ENCODE measurements at places on chromosomes 7 and 10. TPM values are rescaled to one million over a fixed set of nuclear protein-coding genes. Genes with fewer than 3 reads are reported as not detected.

GRCh38 chr10:5584895-5585516 is 60.2 kb downstream of the CALML3 start:
- no peak overlapping the region for H3K4me3 ChIP-seq
- H3K27ac ChIP-seq, result no peak overlapping the region
- no peaks in the 10 kb centered on the region for H3K27me3 ChIP-seq

GRCh38 chr7:73647725-73648592 is 19.7 kb upstream of the VPS37D start:
- peak overlapping the region; percentile 58 for H3K4me3 ChIP-seq
- H3K27me3 ChIP-seq, result peaks cover 4% of the 10 kb centered on the region
- H3K4me1 ChIP-seq, result 0 out of 2 replicates have a peak, but pooled peaks cover 3% of the 10 kb centered on the region
- no peaks in the 10 kb centered on the region for H3K36me3 ChIP-seq
- no peak for DNase-seq

DNA sequence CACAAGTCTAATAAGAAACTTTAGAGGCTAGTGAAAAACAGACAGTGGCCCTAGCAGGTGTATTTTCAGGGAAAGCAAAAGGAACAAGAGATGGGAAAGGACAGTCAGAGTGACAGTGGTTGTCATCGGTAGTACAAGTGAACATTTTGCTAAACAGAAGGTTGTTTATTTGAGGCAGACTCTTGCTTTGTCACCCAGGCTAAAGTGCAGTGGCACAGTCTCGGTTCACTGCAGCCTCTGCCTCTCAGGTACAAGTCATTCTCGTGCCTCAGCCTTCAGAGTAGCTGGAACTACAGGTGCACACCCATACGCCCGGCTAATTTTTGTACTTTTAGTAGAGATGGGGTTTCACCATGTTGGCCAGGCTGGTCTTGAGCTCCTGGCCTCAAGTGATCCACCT is 195.8 kb downstream of the RELN start:
- no peak overlapping the region for H3K4me3 ChIP-seq
- no peaks in the 10 kb centered on the region for H3K36me3 ChIP-seq
- H3K27me3 ChIP-seq, result no peaks in the 10 kb centered on the region
- no peak overlapping the region for H3K27ac ChIP-seq

- H3K4me1 ChIP-seq, result no peaks in the 10 kb centered on the region
- DNase-seq, result no peak
- H3K27me3 ChIP-seq, result no peaks in the 10 kb centered on the region
- no peak overlapping the region for H3K4me3 ChIP-seq
Observed at GRCh38 chr7:4406288-4407058, 275.6 kb upstream of the FOXK1 start.

DNA sequence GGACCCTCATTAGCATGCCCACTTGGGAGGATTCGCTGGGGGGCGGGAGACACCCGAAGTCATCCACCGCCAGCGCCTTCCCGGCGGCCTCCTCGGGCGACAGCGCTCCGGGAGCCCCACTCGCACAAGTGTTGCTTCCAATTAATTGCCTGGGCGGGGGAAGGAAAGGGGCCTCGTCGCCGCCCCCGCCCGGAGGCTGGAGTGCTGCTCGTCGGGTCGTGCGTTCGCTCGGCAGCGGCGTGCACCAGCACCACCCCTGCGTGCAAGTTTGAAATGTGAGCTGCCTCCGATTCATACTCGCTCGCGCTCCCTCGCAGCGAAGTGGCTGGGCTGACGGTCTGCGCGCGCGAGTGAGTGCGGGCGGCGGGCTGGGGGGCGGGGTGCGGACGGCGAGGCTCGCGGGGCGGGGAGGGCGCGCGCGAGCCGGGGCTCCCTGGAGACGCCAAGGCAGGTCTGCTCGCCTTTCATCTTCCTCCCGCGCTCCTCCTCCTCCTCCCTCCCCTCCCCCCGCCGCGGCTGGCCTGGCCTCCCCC is 104.6 kb upstream of the PPIF start:
- H3K36me3 ChIP-seq, result no peaks in the 10 kb centered on the region
- no peak overlapping the region for H3K27ac ChIP-seq
- DNase-seq, result peak; percentile 62
- peaks cover 44% of the 10 kb centered on the region for H3K27me3 ChIP-seq
- H3K4me3 ChIP-seq, result peak overlapping the region; percentile 61

DNA sequence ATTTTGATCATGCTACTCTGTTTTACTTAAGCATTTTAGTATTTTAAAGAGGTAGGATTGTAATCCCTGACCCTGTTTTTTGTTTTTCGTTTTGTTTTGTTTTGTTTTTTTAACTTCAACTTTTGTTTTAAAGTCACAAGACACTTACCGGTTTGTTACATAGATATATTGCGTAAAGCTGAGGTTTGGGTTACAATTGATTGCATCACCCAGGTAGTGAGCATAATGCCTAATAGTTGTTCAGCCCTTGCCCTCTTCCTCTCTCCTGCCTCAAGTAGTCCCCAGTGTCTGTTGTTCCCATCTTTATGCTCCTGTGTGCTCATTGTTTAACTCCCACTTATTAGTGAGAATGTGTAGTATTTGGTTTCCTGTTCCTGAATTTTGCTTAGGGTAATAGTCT is 93.1 kb upstream of the TEX47 start:
- H3K27me3 ChIP-seq, result no peaks in the 10 kb centered on the region
- DNase-seq, result no peak

GRCh38 chr7:100019908-100020307 is 4.5 kb downstream of the ZKSCAN1 start:
- H3K27ac ChIP-seq, result no peak overlapping the region
- no peaks in the 10 kb centered on the region for H3K4me1 ChIP-seq
- no peaks in the 10 kb centered on the region for H3K27me3 ChIP-seq
- H3K4me3 ChIP-seq, result no peak overlapping the region

- no peaks in the 10 kb centered on the region for H3K27me3 ChIP-seq
- no peaks in the 10 kb centered on the region for H3K36me3 ChIP-seq
- no peak for DNase-seq
- H3K4me3 ChIP-seq, result no peak overlapping the region
- H3K4me1 ChIP-seq, result no peaks in the 10 kb centered on the region
- no peak overlapping the region for H3K27ac ChIP-seq
Observed at GRCh38 chr7:113232885-113233284, 114.5 kb upstream of the SMIM30 start.

DNA sequence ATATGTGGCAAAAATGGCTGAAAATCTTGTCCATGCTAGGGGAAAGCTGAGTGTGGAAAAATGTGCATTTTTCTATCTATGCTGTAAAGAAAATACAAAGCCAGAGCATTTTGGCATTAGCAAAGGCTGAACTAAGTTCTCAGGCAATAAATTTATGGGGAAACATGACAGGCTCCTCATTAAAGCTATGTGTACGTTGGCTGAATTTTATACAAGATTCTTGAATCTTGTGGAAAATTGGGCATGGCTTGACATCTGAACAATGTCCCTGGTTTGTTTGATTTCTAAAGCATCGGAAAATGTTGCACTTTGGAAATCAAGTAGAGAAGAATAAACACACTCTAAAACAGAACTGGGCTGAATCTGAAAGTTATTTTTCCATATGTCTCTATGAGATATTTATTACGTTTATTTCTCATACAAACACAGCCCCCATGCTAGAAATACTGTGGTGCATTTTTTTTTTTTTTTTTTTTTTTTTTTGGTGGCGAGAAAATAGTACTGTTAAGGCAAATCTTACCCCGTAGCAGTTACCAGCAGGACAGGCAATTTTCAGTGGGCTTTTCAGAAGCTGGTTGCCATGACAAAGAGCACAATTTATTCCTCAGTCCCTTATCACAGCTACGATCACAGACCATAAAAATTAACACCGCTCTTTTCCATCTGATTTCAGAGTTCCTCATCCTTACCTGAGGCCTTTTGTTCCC is 16.9 kb downstream of the CPA1 start:
- no peaks in the 10 kb centered on the region for H3K36me3 ChIP-seq
- H3K4me3 ChIP-seq, result no peak overlapping the region
- H3K27me3 ChIP-seq, result no peaks in the 10 kb centered on the region
- H3K4me1 ChIP-seq, result no peaks in the 10 kb centered on the region
- no peak for DNase-seq
- H3K27ac ChIP-seq, result no peak overlapping the region

DNA sequence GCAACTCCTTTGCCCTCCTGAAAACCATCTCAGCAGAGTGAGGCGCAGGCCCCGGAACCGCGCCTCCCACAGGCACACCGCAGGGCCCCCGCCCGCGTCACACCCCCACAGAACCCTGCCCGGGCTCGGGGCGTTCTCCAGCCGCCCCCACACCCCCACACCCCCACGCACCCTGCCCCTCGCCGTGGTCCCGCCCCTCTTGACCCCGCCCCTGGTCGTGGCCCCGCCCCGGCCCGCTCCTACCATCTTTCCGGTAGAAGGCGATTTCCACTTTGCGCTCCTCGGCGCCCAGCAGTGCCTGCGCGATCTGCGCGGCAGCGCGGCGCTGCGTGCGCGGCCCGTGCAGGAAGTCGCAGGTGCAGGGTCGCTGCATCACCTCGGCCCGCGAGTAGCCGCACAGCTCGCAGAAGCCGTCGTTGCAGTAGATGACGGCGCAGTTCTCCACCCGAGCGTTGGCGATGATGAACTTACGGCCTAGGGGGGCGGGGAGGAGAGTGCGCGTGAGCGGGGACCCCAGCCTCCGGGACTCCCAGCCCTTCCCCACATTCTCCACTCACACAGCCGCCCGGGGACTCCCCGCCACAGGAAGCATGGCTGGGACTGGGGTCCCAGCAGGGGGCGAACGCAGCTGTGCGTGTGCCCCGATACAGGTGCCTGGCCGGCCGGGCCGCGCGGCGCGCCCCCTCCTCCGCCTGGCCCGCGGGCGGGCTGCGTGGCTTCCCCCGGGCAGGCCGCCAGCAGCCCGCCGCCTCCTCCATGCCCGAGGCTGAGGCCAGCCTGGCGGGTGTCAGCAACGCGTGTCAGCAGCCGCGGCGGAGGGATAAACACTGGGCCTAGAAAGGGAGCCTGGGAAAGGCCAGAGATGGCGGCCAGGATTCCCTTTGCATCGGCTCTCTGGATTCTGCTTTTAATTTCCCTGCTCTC is 3.4 kb downstream of the KCNH2 start:
- peak overlapping the region; percentile 90 for H3K4me3 ChIP-seq
- peak; percentile 49 for DNase-seq
- no peak overlapping the region for H3K27ac ChIP-seq
- H3K4me1 ChIP-seq, result peaks cover 5% of the 10 kb centered on the region
- peaks cover 7% of the 10 kb centered on the region for H3K27me3 ChIP-seq

DNA sequence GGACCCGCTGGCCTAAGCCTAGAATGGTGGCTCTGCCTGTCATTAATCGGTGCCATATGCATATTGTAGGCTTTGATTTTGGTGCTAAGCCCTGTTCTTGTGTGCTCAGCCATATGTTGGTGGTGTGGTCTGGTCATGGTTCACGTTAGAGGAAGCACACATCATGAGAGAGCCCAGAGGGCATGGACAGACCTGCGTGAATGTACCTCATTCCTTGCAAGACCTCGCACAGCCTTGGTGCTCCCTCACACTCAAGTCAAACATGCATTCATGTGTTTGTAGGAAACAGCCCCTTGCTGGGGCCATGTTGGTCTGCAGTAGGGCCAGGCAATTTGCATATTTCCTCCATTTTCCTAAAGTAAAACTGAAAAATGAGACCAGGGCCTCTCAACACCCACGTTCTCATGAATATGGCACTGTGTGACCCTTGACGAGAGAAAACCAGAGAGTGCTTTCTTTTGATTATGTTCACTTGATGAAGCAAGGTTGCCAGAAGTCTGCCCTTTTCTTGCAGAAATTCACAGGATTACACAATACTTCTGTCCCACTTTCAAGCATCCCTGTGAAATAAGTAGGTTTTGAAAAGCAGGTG is 268.7 kb downstream of the CELF2 start:
- no peaks in the 10 kb centered on the region for H3K27me3 ChIP-seq
- H3K4me1 ChIP-seq, result no peaks in the 10 kb centered on the region
- no peak overlapping the region for H3K4me3 ChIP-seq

GRCh38 chr10:118501637-118502440 is 93.6 kb downstream of the PRLHR start:
- no peaks in the 10 kb centered on the region for H3K4me1 ChIP-seq
- no peaks in the 10 kb centered on the region for H3K36me3 ChIP-seq
- no peak for DNase-seq
- no peak overlapping the region for H3K27ac ChIP-seq
- H3K27me3 ChIP-seq, result no peaks in the 10 kb centered on the region

GRCh38 chr7:120725376-120726039 is 132.4 kb downstream of the TSPAN12 start:
- peaks cover 7% of the 10 kb centered on the region for H3K4me1 ChIP-seq
- H3K36me3 ChIP-seq, result no peaks in the 10 kb centered on the region
- no peak overlapping the region for H3K4me3 ChIP-seq
- no peak for DNase-seq
- H3K27ac ChIP-seq, result no peak overlapping the region

DNA sequence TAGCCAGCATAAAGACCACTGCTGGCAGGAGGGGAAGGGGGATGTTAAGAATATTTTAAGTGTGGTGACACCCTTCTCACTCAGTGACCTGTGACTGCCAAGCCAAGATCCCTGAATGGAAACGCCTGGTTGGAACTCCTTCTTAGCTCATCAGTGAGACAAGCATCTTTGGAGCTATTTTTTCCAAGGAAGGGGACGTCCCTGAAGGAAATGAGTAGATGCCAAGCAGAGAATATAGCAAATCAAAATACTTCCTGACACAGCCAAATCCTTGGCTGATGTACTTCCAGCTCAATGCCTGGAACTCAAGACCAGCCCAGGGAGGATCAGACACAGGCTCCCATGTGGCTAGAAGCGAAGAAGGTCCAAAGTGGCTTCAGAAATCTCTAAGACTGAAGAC is 82.2 kb downstream of the SORBS1 start:
- H3K27ac ChIP-seq, result no peak overlapping the region
- H3K36me3 ChIP-seq, result peaks cover 5% of the 10 kb centered on the region
- no peak for DNase-seq
- no peak overlapping the region for H3K4me3 ChIP-seq
- H3K4me1 ChIP-seq, result peaks cover 21% of the 10 kb centered on the region

GRCh38 chr10:124592101-124592500 is 130.5 kb downstream of the LHPP start:
- H3K4me1 ChIP-seq, result no peaks in the 10 kb centered on the region
- no peak overlapping the region for H3K27ac ChIP-seq
- H3K36me3 ChIP-seq, result no peaks in the 10 kb centered on the region
- no peak for DNase-seq
- H3K4me3 ChIP-seq, result no peak overlapping the region

DNA sequence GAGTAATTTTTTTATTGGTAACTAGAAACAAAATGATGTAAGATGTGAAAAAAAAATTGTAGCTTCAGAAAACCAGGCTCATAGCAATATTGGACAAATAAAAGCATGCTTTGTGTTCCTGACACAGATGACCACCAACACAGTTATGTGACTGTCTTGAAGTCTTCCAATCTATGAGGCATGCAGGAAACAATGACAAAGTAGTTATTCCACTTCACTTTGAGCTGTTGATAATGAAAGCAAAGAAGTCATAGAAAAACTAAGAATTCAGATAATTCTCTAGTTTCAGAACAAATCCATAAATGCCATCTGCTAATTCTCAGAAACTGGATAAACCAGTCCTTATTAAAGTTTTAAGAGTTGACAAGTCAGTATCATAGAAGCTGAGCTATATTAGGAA is 378.4 kb upstream of the SEMA3D start:
- no peak overlapping the region for H3K4me3 ChIP-seq
- H3K36me3 ChIP-seq, result no peaks in the 10 kb centered on the region
- no peaks in the 10 kb centered on the region for H3K27me3 ChIP-seq
- no peaks in the 10 kb centered on the region for H3K4me1 ChIP-seq
- H3K27ac ChIP-seq, result no peak overlapping the region

Gene OR2A7
- 2.5 TPM for total RNA-seq

Gene TBXAS1
- 1.4 TPM for total RNA-seq

Gene PRKCQ
- 11.8 TPM for total RNA-seq

Gene ACTL6B
- 0.33 TPM for total RNA-seq

Gene ZSCAN21
- 23.5 TPM for total RNA-seq

Gene GPR26
- 0.07 TPM for total RNA-seq

Gene OR2A42
- total RNA-seq, result not detected

Gene CALCR
- 0.44 TPM for total RNA-seq

Gene AKR1D1
- total RNA-seq, result 0.31 TPM

Gene VKORC1L1
- total RNA-seq, result 29.4 TPM

Gene TMEM270
- not detected for total RNA-seq

Gene ECHDC3
- total RNA-seq, result 9.3 TPM

Gene WDR37
- total RNA-seq, result 13.1 TPM

Gene UBN2
- 26.3 TPM for total RNA-seq

Gene TMEM236
- total RNA-seq, result not detected

Gene SLC18A2
- total RNA-seq, result 3.0 TPM
